Left renal pelvis (tissue), 4 donors: ENCODE measurements at places on chromosomes 16 and 17. TPM values are rescaled to one million over a fixed set of nuclear protein-coding genes. Genes with fewer than 3 reads are reported as not detected.

The P2RX5 gene
- polyA plus RNA-seq, result 0.63 TPM

The IL32 gene
- 37.2 TPM for polyA plus RNA-seq

The SKAP1 gene
- polyA plus RNA-seq, result 1.6 TPM

The KRT17 gene
- polyA plus RNA-seq, result 3.1 TPM

The CCL4 gene
- polyA plus RNA-seq, result 34.9 TPM

The SOST gene
- polyA plus RNA-seq, result 0.86 TPM

The FLII gene
- 130 TPM for polyA plus RNA-seq

The SLFN14 gene
- 0.09 TPM for polyA plus RNA-seq

The KRT25 gene
- polyA plus RNA-seq, result not detected

The HSF4 gene
- polyA plus RNA-seq, result 5.7 TPM

The RNF222 gene
- polyA plus RNA-seq, result 0.12 TPM

- no peak for DNase-seq
Measured at GRCh38 chr16:49057391-49057790, 224.2 kb downstream of the CBLN1 start.

DNA sequence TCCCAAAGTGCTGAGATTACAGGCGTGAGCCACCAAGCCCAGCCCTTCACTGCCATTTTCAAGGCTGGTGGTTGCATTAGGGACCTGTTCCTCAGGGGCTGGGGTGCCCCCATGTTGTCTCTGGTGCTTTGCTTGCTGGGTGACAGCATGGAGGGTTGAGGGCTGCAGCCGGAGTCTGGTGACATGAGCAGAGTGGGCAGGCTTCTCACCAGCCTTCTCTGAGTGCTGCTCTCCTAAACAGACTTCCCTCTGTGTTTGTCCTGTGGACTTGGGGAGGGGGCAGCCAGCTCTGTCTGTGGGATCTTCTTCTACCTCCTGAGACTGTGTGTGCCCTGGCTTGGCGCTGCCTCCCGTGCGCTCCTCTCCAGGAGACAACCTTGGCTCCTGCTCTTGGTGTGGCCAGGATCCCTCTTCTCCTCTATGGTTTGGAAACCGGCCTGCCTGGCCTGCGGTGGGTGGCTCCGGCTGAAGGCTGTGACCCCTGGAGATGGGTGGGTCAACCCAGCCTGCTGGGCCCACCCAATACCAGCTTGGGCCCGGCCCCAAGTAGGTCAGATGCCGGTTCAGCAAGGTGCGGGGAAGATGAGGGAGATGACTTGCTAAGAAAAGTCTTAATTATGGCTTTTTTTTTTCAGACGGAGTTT lies 72.1 kb downstream of the PDPK1 start:
- DNase-seq, result no peak

GRCh38 chr17:76155988-76156661 lies 15.1 kb upstream of the FOXJ1 start:
- no peak for DNase-seq

DNA sequence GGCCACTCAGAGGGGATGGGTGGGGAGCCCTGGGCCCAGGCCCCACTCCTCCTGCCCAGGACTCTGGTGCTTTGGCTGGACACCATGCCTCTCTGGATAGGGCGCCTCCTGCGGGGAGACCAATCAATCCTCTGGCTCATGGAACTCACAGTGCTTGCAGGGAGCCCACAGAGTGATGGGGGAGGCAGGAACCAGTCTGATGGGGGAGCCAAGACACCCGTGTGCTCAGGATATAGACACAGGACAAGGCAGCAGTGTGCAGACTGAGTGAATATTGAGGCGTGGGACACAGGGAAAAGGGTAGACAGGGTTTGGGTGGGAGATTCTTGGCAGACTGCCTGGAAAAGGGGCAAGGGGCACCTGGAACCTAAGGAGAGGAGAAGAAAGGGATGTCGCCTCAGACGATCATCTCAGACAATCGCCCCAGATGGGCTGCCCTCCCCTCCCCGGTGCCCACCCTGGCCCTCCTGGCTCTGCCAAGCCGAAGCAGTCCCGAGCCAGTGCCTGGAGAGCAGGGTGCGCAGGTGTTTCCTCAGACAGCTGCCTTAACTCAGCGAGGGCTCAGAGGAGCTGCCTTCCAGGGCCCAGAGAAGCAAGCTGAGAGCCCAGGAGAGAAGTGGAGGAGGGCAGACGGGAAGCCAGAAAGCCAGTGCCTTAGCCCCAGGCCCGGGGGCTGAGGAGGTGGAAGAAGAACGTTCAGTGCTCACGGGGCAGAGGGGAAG lies 37.4 kb upstream of the DLX4 start:
- DNase-seq, result no peak

DNA sequence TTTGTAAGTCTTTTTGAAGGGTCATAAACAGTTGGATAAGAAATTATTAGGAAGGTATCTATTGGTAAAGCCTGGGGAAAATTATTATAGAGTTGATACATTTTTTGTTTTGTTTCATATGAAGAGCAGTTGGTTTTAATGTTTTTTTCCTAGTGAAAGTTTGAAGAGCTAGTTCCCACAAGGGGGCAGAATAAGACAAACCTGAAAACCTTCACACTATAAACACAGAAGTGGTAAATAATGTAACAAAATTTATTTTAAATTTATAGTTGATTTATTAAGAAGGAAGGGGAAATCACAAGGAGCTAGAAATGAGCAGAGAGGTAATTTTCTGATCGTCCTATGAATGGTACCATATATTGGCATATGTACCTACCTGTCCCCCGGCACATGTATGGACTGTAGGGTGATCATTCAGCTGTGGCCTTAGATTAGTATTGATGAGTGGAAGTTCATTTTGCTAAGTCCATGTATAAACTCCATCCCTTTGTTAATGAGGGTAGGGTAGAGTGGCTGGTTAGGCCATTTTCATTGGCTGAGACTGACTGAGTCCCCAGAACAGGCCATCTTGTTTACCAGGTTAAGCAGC lies 116.3 kb downstream of the TANC2 start:
- peak; percentile 1 for DNase-seq

DNA sequence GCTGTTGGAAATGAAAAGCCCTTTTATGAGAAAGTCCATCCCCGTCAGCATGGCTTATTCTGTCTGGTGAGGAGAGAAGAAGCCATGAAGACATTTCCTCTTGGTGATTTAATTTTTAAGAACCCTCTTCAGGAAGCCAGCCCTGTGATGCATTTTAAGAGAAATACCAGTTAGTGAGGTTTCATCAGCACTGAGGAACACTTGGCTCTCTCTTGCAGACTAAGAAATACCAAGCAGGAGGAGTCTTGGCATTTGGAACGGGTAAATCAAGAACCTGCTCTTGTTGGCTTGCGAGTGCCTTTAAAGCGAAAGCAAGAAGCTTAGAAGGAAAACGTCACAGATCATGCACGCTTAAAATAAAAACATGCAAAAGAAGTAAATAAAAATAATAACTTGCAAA lies 17.5 kb downstream of the RAB11FIP3 start:
- no peak for DNase-seq

GRCh38 chr16:56732366-56732765 lies 2.4 kb downstream of the NUP93 start:
- no peak for DNase-seq

- DNase-seq, result no peak
Measured at GRCh38 chr17:68368387-68368786, 77.1 kb downstream of the ARSG start.

DNA sequence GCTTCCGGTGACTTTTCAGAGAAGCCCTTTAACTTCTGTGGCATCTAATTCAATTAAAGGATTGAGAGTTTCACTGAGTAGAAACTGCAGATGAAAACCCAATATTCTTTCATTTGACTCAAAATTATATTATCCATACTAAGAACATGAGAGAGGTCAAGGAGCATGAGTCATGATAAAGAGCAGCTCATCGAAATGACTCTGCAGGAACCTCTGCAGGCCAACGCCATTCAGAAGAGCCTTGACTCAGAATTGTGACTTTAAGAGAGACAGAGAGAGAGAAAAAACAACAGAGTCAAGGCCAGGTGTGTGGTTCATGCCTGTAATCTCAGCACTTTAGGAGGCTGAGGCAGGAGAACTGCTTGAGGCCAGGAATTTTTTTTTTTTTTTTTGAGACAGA lies 417.2 kb upstream of the XYLT1 start:
- no peak for DNase-seq

- no peak for DNase-seq
Measured at GRCh38 chr17:30263552-30264333, 28.0 kb downstream of the BLMH start.

- DNase-seq, result no peak
Measured at GRCh38 chr16:11452298-11452697, 107.0 kb downstream of the RMI2 start.

DNA sequence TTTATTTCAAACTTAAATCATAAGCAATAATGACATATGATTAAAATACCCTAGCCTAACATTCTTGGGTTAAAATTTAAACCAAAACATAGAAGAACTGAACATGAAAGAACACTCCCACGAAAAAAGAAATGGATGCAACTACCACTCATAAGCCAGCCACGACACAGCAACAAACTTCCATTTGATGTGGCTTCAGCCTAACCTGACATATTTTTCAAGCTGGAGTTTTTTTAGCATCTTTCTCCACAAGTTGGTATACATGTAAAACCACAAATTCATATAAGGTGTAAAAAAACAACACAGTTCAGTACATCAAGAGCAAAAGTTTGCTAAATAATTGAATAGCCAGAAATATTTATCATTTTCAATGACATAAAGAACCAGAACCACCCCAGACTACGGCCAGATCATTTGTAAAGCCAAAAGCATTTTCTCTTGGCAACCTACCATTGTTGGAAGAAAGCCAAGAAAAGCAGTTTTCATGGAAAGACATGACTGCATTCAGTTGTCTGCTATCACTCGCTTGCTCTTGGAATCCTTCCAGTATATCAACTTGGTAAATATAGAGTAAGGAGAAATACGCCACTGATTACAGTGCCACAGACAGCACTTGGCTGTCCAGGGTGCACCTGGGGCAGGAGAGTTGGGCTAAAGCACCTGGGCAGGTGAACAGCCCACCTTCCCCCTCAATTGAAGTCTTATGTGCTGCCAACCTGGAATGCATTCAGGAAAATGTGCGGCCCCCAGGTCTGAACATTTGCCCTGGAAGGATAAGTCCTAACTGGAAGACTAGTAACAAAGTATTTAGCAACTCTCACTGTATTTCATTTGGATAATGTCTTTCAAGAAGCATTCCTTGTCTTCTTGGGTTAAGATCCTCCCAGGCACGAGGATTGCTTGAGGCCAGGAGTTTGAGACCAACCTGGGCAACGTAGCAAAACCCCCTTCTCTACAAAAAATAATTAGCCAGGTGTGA lies 60.5 kb downstream of the CREBBP start:
- DNase-seq, result peak; percentile 31

GRCh38 chr17:62892870-62893338 lies 73.1 kb upstream of the TANC2 start:
- no peak for DNase-seq

- no peak for DNase-seq
Measured at GRCh38 chr16:17744921-17745572, 274.3 kb upstream of the XYLT1 start.

- DNase-seq, result no peak
Measured at GRCh38 chr16:57632568-57632967, 4.1 kb downstream of the ADGRG1 start.

DNA sequence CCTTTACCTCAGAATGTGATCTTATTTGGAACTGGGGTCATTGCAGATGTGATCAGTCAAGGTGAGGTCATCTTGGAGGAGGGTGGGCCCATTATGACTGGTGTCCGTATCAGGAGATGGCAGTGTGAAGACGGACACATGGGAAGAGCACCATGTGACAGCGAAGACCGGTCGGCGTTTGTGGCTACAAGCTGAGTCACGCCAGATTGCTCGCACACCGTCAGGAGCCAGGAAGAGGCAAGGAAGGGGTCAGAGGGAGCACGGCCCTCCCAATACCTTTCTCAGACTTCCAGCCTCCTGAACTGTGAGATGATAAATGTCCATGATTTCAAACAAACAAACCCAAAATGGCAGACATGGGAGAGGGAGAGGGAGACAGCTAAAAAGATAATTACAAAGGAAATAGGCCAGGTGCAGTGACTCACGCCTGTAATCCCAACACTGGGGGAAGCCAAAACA lies 13.2 kb downstream of the STARD3 start:
- DNase-seq, result no peak

DNA sequence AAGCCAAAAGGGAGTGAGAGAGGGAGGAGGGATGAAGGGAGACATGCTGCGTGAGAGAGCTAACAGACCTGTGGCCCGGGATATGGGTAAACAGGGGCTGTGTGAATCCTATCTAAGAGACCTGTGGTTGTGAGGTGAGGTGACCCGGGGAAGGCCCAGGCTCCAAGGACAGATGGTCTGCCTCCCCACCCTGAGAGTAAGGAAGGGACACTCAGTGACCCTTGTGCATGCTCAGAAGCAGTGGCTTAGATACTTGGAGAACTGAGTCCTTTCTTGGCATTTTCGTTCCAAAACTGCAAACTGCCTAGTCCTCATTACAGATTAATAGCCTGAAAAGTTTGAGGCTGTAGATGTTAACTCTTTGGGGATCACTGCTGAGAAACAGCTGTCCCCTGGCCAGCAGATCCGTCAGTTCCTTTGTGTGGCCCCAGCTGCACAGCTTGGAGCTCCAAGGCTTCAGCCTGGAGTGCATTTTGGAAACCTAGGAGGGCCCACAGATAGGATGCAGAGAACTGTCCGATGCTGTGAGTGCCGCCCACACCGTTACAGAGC lies 121.6 kb downstream of the SMG6 start:
- DNase-seq, result no peak

GRCh38 chr16:87443964-87444363 lies 48.9 kb downstream of the ZCCHC14 start:
- no peak for DNase-seq

GRCh38 chr17:9893411-9894012 lies 11.6 kb downstream of the RCVRN start:
- DNase-seq, result no peak

- DNase-seq, result no peak
Measured at GRCh38 chr16:85711982-85712587, 23.3 kb upstream of the GINS2 start.
